Renal pelvis (tissue), 12 donors: ENCODE measurements at places on chromosomes 6 and 20. TPM values are rescaled to one million over a fixed set of nuclear protein-coding genes. Genes with fewer than 3 reads are reported as not detected.

Gene BPIFB1
- polyA plus RNA-seq: 0.04 TPM

DNA sequence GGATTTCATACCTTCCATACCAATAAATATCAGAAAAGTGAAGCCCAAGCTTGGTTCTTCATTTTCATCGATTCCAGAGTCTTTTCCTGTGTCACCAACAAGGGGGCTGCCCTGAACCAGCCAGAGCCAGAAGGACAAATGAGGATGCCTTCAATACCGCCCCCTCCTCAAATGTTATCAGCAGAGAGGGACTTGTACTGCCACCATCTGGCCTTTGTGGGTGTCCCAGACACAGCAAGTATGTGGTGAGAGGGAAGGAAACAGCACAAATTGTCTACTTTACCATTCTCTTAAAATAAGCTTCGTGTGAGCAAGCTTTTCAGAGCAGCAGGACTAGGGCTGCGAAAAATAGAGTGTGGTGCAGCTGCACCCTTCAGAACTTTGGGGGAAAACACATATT, 165.3 kb downstream of the SOBP start:
- DNase-seq: no peak

DNA sequence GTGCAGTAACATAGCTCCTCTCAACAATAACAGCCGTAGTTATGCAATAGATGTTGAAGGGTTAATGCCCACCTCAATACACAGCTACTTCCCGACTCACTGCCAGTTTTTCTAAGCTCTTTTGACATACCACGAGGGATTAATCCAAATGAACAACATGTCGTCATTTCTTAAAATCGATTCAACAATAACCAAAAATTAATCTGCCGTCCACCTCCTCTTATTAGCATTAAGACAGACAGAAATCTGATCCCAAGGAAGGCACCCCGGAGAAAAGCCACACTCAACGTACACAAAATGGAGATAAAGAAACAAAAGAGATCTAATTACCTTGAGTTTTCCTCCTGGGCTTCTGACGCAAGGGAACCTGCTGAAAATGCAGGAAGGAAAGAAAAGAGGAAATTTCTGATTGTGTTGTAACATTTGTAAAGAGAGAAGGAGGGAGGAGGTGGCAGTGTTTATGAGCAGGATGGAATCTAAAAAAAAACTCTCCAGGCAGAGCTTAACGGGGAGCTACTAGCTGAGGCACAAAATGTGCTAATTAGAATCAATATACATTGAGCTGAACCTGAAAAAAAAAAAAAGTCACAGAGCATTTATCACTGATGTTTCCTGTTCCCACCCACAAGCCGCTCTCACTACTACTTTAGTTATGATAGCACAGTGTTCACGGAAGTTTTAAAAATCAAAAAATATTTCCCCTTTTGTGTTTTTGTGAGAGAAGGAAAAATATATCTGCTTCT, 109.3 kb downstream of the IPCEF1 start:
- no peak for DNase-seq

DNA sequence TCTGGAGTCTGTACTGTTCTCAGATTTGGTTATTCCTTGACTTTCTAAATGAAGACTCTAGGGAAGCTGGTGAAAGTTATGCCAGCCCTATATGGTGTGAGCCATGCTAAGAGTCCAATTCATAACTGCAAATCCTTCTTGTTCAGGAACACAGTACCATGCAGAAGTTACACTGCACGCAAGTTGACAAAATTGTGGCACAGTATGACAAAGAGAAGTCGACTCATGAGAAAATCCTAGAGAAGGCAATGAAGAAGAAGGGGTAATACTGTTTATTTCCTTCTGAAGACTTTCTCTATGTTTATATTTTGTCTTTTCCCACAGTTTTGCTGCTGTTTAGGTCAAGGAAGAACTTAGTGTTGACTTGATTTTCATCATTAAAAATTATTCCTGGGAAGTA, 61.2 kb upstream of the LAMP5 start:
- no peak for DNase-seq

DNA sequence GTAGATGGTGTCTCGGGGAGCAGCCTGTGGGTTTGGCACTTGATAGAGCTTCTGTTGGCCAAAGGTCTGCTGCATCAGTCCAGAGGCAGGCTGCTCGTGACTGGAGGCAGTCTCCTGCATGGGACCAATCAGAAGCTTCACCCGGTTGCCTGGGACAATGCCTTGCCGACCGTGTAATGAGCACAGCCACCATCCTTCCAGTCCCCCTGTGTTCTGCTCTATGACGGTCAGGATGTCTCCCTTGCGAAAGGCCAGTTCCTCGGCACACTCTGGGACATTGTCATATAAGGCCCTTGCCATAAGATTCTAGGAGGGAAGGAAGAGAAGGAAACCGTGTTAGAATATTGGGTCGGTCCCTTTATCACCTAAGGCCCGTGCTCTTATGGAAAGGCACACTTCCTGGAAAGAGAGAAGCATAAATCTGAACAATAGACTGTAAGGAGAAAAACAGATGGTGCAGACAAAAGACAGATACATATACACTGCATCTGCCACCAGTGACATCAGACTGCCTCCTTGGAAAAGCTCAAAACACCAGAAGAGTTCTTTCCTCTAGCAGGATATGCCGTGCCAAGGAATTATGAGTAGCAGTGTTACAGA, 18.9 kb downstream of the NEDD9 start:
- no peak for DNase-seq
